ENCODE measurements at places on chromosomes 5 and 9.

GRCh38 chr9:106875529-106875928 lies 12.6 kb downstream of the ZNF462 start:
- DNase-seq: no peak

GRCh38 chr5:138925090-138925635 lies 50.0 kb upstream of the LRRTM2 start:
- DNase-seq: no peak

DNA sequence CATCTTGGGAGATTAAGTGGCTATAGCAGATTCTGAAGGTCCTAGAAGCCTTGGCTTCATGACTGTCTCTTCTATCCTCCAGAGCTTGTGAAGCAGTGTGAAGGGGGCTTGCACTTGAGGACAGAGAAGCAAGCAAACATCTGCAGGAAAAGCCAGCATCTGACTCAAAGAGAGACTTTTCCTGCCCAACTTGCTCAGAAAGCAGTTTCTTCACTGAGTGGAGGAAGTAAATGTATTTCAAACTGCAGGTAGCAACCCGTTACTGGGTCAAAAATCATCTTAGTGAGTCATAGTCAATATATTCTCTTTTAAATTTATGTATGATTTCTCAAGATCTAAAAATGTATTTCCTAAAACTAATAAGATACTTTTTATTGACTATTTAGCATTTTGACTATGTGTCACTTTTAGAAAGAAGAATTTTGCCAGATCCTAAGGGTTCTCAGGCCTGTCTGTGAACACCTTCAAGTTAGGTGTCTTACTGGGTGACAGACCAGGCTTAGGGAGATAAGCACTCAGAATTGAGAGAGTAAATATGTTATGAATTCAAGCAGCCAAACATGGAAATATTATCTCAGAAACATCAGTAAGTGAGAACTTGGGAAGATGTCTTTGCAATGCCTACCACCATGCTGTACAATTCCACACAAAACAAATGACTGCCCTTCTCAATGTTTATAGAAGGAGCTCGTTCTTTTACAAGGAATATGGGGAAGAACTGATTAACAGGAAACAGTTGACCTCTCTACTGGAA lies 72.6 kb upstream of the DMAC1 start:
- DNase-seq: no peak

DNA sequence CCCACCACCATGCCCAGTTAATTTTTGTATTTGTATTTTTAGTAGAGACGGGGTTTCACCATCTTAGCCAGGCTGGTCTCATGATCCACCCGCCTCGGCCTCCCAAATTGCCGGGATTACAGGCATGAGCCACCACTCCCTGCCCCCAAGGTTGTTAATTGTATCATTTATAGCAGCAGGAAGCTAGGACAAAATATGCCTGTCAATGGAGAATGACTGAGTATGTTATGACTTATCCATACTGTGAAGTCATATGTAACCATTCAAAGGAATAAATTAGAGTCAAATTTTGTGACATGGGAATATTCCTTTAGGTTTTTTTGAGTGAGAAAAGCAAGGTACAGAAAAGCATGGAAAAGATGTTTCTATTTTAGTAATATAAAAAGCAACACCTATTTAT lies 3.9 kb upstream of the DAB2 start:
- no peak for DNase-seq

DNA sequence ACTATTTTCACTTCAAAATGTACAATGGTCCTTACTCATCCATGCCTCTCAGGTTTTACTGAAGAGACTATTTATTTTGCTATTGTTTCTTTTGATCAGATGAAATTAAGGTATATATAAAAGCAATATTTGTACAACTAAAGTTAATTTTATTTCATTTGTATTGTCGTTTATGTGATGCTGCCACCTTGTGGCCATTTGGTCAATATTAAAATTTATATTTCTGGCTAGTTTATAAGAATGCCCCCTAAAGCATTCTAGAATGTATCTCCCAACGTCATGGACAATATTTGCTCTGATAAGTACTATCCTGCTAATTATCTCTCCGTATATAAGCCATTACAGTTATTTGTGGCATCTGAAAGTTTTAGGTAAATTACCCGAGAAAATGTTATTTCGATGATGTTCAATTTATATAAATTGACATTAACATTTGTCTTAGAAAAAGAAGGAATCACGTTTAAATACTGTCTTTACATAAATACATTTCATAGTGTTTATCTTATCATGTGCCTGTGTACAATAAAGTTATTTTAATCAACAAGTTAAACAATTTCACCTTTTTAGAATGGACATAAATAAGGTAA lies 680.0 kb downstream of the TAF11L14 start:
- DNase-seq: no peak

- no peak for DNase-seq
Observed at GRCh38 chr5:135205632-135206349, 171.8 kb upstream of the PITX1 start.

DNA sequence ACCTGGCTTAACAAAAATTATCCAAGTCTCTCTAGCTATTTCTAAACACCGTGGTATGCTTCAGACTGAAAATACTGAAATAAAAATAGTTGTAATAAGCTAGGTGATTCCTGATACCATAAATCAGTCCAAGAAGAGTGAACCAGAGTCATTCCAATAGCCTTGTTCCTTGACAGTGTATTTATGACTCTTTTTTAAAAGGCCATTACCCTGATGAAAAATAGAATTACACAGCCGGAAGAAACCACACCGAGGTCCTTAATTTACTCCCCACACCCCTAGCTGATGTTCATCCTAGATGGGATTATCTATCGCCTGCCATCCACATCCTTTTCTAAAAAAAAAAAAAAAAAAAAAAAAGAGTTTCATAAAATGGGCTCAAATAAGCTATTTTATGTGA lies 457.6 kb upstream of the GRAMD2B start:
- DNase-seq: no peak
